ENCODE measurements at places on chromosomes 11 and 22.

DNA sequence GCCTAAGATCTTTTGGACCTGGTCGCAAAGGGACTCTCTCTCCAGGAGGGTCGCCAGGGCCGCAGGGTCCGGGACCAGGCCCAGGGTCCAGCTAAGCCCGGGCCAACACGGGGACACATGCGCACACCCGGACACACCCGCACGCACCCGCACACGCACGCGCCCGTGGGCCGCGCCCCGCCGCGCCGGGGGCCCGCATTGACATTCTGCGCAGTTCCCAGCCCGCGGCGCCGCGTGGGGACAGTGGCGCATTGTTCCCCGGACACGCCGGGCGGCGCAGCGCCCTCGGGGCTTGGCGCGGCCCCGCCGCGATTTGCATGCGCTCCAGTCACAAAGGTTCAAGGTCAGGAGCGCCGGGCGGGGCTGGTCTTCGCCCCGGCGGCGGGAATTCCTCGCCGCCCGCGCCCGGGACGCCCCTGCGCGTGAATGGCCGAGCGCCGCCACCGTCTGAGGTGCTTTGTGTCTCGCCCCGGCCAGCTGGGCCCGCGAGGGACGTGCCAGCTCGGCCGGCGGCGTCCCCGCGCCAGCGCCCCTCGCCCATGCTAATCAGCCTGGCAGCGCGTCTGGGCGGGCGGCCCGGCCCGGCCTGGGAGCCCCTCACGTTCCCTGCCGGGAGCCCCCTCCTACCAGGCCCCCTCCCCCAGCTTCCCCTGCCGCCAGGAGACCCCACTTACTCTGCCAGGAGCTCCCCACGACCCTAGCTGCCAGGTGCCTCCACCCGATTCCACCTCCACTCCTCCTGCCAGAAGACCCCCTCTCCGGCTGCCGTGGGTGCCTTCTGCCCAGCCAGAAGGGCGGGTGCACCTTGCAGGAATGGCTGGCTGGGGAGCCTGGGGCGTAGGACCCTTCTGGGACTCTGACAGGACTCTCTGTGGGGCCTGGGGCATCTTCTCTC is 50.5 kb upstream of the WNT7B start:
- DNase-seq: no peak

- DNase-seq: no peak
Observed at GRCh38 chr11:132466983-132467382, 1065.3 kb downstream of the OPCML start.

GRCh38 chr11:2406451-2406850 is 5.9 kb downstream of the TSSC4 start:
- DNase-seq: no peak

DNA sequence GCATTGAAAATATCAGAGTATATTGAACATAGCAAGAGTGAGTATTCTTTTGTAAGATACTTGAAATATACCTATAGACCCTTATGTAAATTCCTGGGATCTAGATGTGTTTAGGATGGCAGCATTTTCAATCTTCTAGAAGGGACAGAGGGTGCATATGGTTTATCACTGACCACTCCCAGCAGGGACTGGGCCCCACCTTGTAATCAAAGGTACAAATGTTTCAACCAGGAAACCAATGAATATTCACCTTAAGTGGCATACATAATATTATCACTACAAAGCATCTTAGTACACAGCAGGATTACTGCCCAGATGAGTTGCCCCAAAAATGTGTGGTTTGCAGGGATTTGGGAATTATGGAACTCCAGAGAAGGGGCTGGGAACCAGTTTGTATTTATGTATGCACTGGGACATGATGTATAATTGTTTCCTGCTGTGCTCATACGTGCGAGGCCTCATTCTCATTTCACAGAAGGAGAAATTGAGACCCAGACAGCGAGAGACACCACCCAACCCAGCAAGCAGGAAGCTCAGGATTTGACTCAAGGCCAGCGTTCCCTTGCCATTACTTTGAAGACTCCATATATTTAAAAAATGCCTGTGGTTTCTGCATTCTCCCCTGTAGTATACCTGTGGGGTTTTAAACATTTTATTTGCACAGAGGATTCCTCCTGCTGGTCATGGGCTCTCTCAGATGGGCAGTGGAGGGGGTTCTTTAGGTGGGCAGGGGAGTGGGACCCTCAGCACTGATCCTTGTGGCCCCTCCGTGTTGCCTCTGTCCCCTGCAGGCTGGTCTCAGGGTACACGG is 5.2 kb downstream of the APOL4 start:
- DNase-seq: no peak

GRCh38 chr22:19598054-19598855 is 74.0 kb upstream of the CLDN5 start:
- no peak for DNase-seq

GRCh38 chr22:50071432-50072166 is 13.5 kb upstream of the TTLL8 start:
- no peak for DNase-seq

DNA sequence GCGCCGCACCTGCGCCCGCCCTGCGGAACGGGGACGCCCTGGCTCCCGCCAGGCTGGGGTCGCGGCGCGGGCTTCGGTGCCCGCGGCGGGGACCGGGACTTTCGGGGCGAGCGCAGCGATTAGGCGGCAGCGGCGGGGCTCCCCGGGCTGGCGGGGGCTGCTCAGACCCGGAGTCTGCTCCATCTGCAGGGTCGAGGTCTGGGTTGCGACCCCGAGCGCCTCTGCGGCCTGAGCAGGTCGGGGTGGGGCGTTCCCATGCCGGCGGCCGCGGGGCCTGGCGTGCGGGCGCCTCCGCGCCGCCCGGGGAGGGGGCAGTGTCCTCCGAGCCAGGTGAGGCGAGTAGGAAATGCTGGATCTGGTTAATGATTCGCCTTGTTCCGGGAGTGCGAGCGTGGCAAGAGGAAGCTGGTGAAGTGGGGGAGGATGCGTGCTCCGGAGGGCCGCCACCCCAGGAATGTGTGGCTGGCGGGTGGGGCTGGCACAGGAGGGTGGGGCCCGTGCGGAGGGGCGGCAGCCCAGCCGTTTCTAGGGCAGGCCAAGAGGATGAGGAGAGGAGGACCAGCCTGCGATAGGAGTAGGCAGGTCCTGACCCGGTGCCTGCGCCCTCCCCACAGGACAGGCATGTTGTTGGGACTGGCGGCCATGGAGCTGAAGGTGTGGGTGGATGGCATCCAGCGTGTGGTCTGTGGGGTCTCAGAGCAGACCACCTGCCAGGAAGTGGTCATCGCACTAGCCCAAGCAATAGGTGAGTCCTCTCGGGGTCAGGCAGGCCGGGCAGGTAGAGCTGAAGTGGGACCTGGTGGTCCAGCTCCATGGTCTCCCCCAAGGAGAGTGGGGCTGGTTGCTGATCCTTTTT is 606 bp downstream of the RASSF7 start:
- DNase-seq: no peak

- no peak for DNase-seq
Observed at GRCh38 chr11:429391-429790, 12.4 kb downstream of the ANO9 start.

DNA sequence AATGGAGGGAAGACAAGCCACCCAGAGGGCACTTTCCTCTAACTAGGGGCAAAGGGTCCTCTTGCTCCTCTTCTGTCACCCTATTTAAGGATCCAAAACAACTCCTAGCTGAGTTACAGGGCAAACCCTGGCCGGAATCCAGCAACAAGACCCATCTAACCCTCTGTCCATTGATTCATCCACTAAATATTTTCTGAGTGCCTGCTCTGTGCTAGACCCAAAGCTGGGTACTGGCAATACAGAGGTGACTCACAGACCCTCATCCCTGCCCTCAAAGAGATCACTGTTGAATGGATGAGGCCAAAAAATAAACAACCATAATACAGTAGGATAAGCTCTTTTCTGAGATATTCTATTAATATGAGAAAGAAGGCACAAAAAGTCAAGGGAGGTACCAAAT is 4.3 kb upstream of the GALNT18 start:
- no peak for DNase-seq

GRCh38 chr11:79375818-79376550 is 64.8 kb downstream of the TENM4 start:
- no peak for DNase-seq

DNA sequence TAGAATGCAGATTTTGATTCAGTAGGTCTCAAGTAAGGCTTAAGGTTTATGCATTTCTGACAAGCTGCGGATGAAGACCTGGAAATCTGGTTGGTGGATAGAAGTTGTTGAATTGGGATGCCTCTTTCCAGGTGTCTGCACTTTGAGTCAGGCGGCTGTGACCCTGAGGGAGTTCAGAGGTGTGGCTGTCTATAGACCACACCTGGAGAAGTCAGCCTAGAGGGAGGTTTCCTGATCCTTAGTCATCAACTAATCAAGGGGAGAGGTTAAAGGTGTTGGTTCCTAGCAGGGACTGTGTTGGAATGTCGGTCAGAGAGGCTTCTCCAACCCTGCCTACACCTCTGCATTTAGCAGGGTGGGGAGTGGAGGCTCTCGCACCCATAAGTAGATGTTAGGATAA is 8.0 kb downstream of the GLB1L2 start:
- DNase-seq: no peak
